ENCODE measurements at places on chromosomes 2 and 18.
A peak's percentile ranks its signal among the peaks of the same experiment; 100 is the strongest.

DNA sequence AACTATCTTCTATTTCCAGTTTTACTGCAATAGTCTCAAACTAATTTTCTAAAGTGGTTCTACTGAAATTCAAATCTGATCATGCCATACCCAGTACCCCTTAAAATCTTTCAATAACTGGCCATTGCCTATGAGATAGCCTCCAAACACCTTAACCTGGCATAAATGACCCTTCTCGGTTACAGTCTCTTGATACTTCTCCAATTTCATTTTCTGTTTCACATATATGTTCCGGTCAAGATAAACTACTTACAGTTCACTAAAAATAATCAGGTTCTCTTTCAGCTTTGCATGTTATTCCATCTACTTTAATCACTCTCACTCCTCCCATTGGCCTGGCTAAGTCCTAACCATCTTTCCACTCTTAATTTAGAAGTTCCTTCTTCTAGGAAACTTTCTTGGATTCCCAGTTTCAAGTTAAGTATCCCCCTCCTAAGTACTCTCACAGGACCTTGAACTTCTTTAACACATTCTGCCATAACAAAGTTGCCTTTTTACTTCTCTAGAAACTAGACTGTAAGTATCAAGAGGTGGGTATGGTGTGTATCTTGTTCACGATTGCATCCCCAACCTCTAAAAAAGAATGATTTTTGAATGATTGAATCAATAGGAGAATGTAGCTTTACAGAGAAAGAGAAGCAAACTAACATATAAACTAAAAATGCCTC, 110.2 kb upstream of the RBBP8 start:
- DNase-seq, result no peak

- no peak for DNase-seq
These were observed 33.0 kb downstream of the TPO start for GRCh38 chr2:1446301-1446700.

- no peak for DNase-seq
These were observed 96.6 kb upstream of the PTPRM start for GRCh38 chr18:7470503-7470902.

GRCh38 chr2:242098445-242099128, 229.1 kb downstream of the RTP5 start:
- no peak for DNase-seq

GRCh38 chr2:127177617-127178263, 42.4 kb downstream of the CYP27C1 start:
- no peak for DNase-seq

DNA sequence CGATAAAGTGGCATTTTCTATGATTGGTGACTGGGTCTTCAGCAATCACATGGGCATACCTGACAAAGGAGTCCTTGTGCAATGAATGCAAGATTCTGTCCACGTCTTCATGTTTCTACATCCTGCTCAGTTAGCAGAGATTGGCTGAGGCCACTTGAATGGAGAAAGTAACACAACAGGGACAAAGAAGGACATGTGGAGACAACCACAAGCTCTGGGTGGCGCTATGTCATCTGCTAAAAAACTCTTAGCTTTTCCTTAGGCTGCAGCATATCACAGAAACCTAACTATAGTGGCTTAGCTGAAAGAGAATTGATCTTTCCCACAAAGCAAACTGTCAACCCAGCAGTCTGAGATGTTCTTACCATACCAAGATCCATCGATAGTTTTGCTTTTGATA, 1109.7 kb downstream of the SOCS6 start:
- DNase-seq, result no peak

DNA sequence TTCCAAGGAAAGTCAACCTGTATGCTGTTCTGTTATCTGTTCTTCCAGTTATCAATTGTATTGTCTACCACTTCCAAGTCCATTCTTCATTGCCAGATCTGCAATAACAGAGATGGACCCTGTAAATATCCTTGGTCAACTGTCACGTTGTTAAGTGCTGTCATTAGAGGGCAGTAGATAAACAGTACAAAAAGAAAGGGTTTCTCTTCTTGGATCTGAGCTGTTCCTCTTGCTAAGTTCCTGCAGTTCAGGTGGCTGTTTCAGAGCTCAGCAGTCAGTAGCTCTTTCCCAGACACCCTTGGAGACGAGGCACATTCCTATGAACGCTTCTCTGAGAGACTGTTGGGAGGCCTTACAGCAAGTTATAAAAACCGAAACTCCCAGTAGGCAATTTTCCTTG, 957.1 kb upstream of the CHAC2 start:
- DNase-seq, result peak; percentile 41

- DNase-seq, result no peak
These were observed 132.3 kb downstream of the UXS1 start for GRCh38 chr2:106061611-106062349.

DNA sequence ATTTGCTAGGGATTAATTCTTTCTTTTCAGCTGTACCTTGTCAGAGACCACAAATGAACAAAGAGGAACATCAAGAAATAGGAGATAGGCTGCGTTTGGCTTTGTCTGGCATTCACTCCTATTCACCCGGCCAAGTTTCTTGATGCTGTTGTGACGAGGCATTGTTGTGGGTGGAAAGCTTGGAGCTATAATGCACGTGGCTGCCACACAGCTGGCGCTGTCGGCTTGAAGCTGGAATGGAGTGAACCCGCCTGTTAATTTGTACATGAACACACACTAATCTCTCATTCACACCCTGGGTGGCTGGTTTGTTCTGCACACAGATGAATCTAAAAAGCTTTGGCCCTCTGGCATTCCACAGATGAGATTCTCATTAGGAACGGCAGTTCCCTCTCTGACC, 274.9 kb upstream of the GYPC start:
- no peak for DNase-seq

DNA sequence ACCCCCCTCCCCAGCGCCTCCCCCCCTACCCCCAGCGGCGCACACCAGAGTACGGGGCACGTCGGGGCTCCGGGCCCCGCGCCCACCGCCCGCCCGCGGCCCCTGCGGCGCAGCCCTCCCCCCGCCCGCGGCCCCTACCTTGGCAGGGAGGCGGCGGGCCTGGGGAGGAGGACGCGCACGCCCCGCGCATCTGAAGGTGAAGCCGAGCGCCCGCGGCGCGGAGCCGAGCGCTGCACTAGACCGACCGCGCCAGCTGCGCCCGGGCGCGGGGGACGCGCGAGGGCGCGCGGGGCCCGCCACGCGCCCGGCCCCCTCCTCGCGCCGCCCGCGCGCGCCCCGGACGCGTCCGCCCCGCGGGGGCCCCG, at the start of gene ZNF516:
ZNF516 (minus strand) TSS at position 237 of the 365 bp plus-strand sequence. CDS start 52,188 bp downstream, outside the sequence.
- no peak for DNase-seq

DNA sequence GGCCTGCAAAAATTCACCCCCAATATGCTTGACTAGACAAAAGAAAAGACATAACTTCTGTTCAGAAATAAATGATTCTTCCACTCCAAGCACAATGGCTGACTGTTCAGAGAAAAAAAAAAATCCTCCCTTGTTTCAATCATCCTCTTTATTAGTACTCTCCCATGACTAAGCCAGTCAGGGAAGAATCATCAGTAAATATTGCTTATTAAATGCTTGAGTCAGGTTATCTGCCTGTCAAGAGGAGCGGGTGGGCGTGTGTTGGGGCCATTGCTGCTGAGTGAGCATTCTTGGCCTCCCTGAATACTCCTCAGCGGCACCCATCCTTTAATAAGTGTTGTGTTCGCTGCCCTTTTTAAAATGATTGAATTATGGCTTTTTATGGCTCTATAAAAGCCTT, 1334.8 kb upstream of the CELF4 start:
- DNase-seq, result no peak

DNA sequence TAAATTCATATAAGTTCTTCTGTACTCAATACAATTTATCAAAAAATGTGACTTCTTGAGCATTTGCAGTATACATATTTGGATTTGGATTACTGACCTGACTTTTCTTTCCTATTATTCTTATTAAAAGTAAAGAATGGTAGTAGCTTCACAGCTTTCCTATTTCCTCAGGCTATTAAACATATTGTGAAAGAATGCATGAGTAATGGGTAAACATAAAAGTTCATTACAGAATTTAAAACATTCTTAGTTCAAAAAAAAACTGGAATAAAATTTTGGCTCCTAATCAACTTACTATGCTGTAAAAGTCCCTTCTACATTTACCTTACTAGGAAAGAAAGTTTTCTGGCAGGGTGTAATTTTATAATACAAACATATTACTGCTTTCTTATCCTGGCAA, 27.3 kb upstream of the C2orf66 start:
- DNase-seq, result no peak

GRCh38 chr2:182726473-182726872, 10.4 kb downstream of the DNAJC10 start:
- no peak for DNase-seq

DNA sequence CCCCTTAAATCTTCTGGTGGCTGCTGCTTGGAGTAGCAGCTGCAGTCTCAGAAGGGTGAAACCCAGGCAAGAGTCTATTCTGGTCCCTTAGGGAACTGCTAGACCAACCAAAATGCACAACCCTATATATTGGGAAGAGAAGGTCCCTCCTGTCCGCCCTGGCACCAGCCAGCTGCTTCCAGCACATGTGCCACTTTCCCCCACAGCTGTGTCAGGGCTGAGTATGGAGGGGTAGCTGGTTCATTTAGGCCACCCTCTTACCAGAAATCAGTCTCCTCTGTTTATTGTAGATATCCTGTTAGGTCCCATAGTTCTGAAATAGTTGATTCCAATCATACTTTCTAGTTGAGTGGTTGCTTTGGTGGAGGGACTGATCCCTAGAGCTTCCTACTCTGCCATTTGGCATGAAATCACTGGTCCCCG, 68.9 kb downstream of the BIRC6 start:
- DNase-seq, result no peak

GRCh38 chr18:36066001-36066400, 1.4 kb downstream of the RPRD1A start:
- no peak for DNase-seq

DNA sequence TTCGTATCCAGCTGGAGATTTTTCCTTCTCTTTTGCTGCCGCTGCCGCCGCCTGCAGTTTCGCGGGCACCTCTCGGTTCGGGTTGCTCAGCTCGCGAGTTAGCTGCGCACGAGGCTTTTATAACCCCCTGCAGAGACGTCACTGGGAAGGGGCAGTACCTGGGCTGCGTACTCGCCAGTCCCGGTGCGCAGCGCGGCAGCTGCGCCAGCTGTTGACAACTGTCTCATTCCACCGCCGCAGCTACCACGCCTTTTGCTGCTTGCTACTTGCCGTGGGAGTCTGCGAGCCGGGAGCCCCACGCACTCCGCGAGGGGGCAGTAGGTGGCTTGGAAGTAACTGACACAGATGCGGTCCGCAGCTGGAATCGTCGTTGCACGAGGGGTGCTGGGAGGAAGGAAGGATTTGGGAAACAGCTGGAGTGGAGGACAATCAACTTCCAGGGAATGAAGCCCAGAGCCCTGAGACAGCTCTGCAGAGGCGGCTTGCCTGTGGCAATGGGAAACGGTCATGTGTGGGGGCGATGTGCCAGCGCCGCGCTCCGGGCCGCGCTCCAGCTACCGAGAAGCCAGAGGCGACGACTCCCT, at the start of gene TACR1:
TACR1 (minus strand) TSS at position 93 of the 584 bp plus-strand sequence. CDS start 586 bp downstream, outside the sequence.
- peak; percentile 35 for DNase-seq

GRCh38 chr2:232132181-232132580, 170.7 kb downstream of the DIS3L2 start:
- DNase-seq, result no peak

GRCh38 chr2:191866195-191866594, 19.3 kb upstream of the CAVIN2 start:
- no peak for DNase-seq

GRCh38 chr2:238796223-238796885, 51.5 kb upstream of the TWIST2 start:
- DNase-seq, result no peak

DNA sequence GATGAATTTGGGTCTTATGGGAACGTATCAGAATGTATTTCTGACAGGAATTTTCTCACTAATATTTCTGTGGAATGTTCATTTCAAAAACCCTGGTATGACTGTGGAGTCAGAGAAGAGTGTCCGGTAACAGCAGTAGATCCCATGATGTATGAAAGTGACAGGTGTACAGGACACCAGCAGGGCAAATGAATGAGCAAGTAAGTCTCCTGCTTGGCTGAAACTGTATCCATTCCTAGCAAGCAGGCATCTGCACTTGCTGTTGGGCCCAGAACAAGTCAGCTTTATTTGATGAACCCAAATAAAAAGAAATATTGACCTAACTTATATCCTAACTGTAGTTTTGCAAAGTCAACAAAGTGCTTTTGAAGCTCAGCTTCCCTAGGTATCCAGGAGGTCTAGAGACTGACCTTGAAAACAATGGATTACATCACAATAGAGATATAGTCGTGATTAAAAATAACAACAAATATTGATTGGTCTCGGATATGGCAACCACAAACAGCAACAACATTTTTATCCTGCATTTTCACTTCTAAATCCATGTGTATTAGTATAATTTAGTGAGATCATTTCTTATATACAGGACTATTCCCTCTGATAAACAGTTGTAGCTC, 37.6 kb downstream of the NXPH2 start:
- no peak for DNase-seq

- DNase-seq, result no peak
These were observed 113.9 kb downstream of the MYO1B start for GRCh38 chr2:191359133-191359532.

DNA sequence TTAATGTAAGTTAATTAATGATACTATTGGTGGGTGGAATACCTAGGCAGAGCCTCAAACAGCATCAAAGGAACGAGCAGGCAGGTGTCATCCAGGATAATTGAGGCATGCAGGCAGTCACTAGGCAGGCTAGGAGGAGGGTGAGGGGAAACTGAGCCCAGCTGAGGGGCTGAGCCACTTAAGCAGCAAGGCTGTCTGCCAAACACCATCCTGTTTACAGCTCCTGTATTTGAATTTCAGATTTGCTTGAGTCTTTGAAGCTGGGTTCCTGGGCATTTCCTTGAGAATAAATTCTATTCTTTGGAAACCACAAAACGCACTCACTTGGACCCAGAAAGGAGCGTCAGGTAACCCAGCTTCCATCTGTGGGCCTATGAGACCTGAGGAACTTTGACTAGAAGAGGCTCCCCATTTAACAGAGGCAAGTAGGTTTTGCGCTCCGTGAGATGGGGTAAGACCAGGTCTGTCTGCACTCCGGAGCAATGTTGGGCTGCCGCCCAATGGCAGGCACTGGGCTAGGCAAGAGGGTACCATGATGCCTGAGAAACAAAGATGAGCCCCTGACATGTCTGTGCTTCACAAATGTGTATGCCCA, 2.0 kb downstream of the EDAR start:
- no peak for DNase-seq

- no peak for DNase-seq
These were observed 18.5 kb upstream of the POLI start for GRCh38 chr18:54250846-54251261.

GRCh38 chr2:185127412-185127811, 529.1 kb downstream of the ZNF804A start:
- DNase-seq, result no peak

DNA sequence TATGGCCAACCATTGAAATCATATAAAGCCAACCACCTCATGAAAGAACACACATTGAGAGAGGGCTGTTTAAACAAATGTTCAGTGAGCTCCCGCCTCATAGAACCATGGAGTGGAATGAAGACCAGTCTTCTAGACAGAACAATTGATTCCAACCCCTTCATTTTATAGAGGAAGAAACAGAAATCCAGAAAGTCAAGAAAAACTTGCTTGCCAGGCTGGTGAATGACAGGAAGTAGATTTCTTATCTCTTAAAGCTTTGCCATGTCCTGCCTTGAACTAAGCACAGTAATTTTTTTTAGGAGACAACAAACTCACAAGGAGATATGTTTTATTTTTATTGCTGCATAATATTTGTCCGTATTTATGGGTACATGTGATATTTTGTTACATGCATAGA, 16.5 kb upstream of the NRP2 start:
- no peak for DNase-seq

Measured in HTR-8/SVneo (cell line).